Mesothelial cell of epicardium (in vitro differentiated cells): ENCODE measurements at places on chromosomes 5 and 9. TPM values are rescaled to one million over a fixed set of nuclear protein-coding genes. Genes with fewer than 3 reads are reported as not detected.

- H3K36me3 ChIP-seq, result no peaks in the 10 kb centered on the region
- H3K4me1 ChIP-seq, result peaks cover 39% of the 10 kb centered on the region
- no peak overlapping the region for H3K27ac ChIP-seq
- no peaks in the 10 kb centered on the region for H3K27me3 ChIP-seq
- no peak for DNase-seq
These were observed 227.3 kb upstream of the DAB2 start for GRCh38 chr5:39652036-39652435.

DNA sequence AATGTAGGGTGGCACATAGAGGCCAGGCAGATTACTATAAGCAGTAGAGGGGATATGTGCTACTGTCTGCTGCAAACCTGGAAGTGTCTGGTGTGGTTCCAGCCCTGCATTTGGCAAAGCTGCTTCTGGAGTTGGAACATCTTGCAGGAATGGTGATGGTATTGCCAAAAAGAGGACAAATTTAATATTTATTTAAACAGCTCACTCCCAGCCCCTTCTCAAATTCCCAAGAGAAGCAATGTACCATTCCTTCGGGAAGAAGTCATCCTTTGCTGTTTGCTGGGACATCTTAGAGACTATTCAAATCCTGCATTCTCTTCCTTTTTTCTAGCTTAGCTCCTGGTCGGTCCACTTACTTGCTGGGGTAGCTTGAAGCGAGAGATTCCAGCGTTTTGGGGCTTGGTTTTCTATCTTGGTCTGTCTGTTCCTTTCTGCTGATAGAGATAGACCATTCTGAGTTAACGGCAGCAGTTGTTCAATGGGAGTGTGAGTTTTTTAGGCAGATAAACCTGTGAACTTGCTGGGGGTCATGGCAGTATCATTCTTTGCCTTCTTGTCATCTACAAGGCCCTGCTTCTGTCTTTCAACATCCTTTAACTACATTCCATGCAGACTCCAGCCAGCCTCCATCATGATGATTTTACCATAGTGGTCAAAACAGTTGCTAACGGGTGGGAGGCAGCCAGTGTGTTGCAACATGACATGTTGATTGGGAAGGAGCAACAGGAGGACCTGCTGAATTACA is 69.9 kb downstream of the RCL1 start:
- H3K36me3 ChIP-seq, result peaks cover 21% of the 10 kb centered on the region
- peaks cover 1% of the 10 kb centered on the region for H3K4me1 ChIP-seq
- no peak overlapping the region for H3K4me3 ChIP-seq
- no peak overlapping the region for H3K27ac ChIP-seq
- H3K27me3 ChIP-seq, result no peaks in the 10 kb centered on the region

The CDKN2A gene
- total RNA-seq, result 79.5 to 88.5 TPM (median 86.1 TPM) in 3 replicates

DNA sequence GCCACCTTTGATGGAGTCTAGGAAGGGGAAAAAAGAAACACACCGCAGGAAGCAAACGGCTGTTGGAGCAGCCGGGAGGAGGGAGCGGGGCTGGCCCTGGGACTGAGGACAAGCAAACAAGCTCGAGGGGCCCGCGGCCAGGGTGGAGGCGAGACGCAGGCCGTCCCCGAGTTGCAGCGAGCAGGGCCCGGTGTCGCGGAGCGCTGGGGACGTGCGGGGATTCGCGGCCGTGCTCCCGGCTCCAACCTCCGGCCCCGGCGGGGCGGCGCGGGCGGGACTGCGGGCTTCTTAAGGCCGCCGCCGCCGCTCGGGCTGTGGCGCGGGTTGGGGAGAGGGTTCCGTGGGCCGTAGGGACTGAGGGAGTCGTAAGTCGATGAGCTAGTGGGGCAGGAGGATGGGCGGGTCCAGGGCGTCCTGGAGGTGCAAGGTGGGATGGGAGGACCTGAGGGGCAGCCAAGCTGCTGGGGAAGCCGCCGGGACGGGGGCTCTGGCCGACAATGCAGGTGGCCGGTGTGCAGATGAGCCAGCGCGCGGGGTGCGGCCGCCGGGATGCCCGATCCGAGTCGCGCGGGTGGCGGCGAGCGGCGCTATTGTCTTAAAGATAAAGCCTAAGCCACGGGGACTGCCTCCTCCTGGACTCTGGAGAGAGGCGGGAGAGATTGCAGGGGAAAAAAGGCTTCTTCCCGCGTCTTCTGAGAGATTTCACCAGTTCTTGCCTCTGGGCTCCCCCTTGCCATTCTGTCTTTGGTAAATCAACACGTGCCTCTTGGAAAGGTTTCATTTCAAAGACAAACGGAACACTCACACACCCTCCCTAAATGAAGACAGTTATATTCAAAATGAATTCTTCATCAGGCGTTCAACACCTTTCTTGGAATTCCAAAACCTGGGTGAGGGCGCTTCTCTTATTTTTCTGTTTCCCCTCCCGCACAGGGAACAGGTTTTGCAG is 1.6 kb upstream of the HAPLN1 start:
- DNase-seq, result peak; percentile 55
- peaks cover 50% of the 10 kb centered on the region for H3K4me1 ChIP-seq
- peaks cover 7% of the 10 kb centered on the region for H3K27me3 ChIP-seq
- peak overlapping the region; percentile 79 for H3K27ac ChIP-seq
- H3K4me3 ChIP-seq, result peak overlapping the region; percentile 89

The PAX5 gene
- total RNA-seq, result not detected in 3 replicates

- no peak overlapping the region for H3K4me3 ChIP-seq
- DNase-seq, result no peak
- H3K36me3 ChIP-seq, result peaks cover 5% of the 10 kb centered on the region
- H3K4me1 ChIP-seq, result peaks cover 31% of the 10 kb centered on the region
These were observed 1012.8 kb downstream of the MAT2B start for GRCh38 chr5:164518067-164518740.

GRCh38 chr9:19498015-19498414 is 89.2 kb downstream of the ACER2 start:
- H3K4me3 ChIP-seq, result no peak overlapping the region
- H3K27me3 ChIP-seq, result peaks cover 28% of the 10 kb centered on the region
- H3K4me1 ChIP-seq, result peaks cover 3% of the 10 kb centered on the region
- no peaks in the 10 kb centered on the region for H3K36me3 ChIP-seq
- no peak overlapping the region for H3K27ac ChIP-seq

DNA sequence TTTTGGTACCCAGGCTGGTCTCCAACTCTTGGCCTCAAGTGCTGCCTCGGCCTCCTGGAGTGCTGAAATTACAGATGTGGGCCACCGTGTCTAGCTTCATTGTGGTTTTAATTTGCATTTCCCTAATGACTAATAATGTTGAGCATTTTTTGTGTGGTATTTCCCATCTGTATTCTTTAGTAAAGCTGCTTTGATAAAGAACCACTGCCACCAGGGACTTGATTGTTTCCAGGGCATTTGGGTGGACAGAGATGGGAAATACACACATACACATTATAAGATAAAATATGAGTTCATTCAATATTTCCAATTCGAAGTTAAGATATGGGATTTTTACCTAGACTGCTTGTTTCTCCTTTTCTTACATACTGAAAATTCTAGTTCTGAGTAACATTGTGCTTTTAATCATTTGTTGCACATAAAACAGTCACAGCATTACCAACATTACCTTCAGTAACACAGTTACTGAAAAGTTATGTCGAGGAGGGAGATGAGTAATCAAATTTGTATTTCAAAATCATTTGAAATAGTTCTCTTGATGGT is 28.9 kb downstream of the HABP4 start:
- H3K36me3 ChIP-seq, result peaks cover 18% of the 10 kb centered on the region
- H3K4me1 ChIP-seq, result no peaks in the 10 kb centered on the region
- H3K27me3 ChIP-seq, result no peaks in the 10 kb centered on the region
- H3K27ac ChIP-seq, result no peak overlapping the region

DNA sequence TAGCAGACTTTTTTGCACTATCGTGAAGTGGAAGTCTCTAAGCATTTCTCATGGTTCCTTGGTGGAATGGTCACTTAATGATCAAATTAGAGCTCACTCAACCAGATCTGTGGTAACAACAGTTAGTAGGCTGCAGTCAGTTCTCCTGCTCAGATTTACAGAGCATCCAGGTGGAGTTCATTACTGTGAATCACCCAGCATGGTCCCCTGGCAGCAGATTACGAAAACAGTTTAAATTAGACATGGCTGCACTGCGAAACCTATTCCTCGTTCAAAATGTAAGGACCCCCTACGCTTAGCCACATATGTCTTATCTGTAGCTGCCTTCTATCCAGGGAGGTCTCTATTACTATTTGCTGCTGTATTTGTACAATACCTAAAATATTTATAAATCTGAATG is 823.6 kb upstream of the ARRDC3 start:
- no peak overlapping the region for H3K4me3 ChIP-seq
- H3K36me3 ChIP-seq, result peaks cover 4% of the 10 kb centered on the region
- DNase-seq, result no peak
- no peaks in the 10 kb centered on the region for H3K27me3 ChIP-seq
